Stimulated activated CD8-positive, alpha-beta memory T cell treated with anti-CD3 and anti-CD28 coated beads, Interleukin-7, amount 100 ng/mL, for 1 hour (primary cell): ENCODE measurements at places on chromosomes 6 and 20.

DNA sequence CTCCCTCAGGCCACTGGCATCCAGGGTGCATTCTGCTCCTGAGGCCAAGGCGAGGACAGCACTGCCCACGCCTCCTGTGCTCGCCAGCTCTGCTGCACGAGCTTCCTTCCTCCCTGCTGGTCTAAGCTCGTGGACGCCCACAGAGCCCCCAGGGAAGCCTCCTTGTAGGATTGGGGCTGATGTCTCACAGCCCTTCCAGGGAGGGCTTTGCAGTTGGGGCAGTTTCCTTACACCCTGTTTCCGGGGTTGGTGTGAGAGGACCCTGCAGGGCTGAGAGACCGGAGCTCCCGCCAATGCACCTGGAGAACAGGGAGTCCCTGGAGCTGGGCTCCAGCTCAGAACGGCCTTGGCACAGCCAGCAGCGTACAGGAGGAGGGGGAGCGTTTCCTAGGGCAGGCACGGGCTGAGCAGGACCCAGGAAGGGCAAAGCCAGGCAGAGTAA, 172.4 kb upstream of the PDE10A start:
- no peak for DNase-seq

DNA sequence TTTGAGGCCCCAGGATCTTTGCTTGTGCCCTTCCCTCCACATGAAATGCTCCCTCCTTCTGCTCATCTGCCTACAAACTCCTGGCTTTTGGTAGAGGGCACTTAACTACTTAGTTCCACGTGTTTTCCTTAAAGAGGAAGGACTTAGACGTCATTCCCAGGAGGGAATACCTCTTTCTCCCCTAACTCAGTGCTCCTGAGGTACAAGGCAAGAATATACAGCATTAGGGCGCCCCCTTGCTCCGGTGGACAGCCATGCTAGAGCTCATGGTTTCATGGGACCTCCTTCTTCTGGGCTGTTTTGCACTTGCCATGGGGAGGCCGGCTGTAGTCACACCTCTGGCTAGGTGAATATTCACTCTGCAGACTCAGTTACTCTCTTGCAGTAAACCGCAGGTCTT, 93.8 kb upstream of the LY86 start:
- no peak for DNase-seq

DNA sequence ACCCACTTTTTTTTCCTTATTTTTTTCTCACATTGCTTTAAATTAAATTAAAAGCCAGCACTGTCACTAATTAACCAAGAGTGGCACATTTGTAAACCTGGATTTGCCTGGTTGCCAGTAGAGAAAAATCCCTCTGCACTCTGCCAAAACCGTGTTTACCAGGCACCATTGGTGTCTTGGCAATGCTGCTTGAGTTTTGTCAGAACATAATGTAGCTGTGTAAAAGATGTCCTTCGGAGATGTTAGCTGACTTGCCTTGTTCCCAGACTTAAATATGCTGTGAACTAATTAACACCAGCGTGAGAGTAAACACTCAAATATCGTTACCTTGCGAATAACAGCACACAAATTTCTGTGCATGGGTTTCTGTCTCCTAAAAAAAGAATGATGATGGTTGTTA, 694.9 kb upstream of the ID4 start:
- no peak for DNase-seq

GRCh38 chr6:63663147-63663955, 27.7 kb downstream of the PHF3 start:
- no peak for DNase-seq

GRCh38 chr6:151065027-151065815, 174.5 kb upstream of the AKAP12 start:
- DNase-seq = no peak

DNA sequence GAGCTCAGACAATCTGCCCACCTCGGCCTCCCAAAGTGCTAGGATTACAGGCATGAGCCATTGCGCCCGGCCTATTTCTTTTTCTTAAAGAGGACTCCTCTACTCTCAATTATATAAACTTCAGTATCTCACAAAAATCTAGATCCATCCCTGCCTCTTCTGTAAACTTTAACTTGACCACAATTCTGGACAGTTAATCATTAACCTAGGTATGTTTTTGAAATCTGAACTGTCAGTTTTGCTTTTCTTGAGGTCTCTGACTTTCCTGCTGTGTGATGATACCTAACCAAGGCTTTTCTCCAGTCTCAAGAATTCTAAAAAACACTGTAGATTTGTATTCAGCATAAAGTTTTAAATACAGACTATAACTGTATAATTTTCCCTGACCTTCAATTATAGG, 388.2 kb upstream of the SYNCRIP start:
- no peak for DNase-seq

DNA sequence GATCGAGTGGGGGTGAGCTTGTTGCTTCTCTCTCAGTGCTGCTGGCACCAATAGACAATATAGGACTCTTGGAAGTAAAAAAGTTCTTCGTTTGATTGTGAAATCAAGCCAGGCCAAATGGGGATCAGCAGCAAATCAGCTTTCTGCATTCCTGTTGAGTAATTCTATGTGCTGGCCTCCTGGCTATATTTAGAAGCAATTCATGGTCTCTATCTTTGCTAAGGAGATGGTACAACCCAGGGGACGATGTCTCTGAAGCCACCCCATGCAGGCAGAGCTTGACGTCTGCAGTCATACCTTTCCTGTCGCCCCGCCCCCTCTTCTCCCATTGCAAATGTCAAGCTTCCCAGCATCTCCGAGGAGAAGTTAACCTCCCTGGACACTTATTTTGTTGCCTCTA, 199.1 kb downstream of the SCP2D1 start:
- no peak for DNase-seq

DNA sequence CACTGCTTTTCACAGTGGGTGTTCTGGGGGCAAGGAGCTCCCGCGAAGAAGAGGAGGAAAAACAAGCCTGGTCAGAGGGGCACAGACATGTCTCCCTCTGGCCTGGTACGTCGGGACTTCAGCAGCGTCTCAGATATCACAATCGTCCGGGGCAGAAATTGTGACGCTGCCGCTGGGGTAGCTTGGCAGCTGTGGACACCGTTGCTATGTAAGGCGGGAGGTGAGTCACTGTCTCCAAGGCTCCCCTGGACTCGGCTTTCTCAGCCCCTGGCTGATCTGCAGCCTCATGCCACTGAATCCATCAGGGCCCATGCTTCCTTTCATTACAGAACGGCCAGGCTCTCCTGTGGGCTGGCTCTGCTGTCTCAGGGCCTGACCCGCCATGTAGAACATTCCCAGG, 98.7 kb downstream of the SULF2 start:
- DNase-seq = no peak

DNA sequence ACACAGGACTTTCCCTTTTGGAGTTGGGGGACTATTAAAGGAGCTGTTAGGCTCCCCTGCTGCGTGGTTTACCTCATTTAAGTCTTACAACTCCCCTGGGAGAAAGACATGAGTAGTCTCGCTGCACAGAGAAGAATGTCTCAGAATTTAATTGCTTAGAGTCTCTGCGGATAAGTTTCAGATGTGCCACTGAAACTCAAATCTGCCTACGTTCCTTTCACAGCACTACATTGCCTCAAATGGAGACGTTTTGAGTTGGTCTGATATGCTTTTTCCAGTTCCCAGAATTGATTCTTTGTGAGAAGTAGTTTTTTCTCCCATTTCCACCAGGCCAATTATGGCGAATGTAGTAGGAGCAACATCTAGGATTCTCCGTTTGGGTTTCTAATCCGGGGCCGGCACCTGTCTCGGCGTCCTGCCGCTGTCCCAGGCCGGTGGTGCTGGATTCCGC, 532 bp upstream of the SLC35F1 start:
- no peak for DNase-seq

DNA sequence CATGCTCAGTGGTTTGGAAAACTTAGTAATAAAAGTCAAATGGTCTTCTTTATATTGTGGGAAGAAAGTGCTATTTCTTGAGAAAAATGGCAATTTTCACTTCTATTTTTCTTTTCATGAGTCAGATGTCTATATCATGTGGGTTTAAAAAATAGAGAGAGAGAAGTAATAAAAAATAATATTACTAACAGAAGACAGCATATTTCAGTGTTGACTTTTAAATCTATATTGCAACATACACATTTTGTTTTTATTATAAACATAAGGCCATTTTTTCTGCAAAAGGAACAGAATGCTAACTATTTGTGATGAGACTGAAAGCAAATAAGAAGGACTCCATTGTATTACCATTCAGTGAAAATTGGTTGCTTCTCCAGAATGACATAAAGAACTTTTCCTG, 135.1 kb upstream of the CNR1 start:
- no peak for DNase-seq

GRCh38 chr6:23841116-23841515, 284.9 kb upstream of the NRSN1 start:
- no peak for DNase-seq
